Fibroblast of skin of back (primary cell): ENCODE measurements at places on chromosomes 4 and X.

DNA sequence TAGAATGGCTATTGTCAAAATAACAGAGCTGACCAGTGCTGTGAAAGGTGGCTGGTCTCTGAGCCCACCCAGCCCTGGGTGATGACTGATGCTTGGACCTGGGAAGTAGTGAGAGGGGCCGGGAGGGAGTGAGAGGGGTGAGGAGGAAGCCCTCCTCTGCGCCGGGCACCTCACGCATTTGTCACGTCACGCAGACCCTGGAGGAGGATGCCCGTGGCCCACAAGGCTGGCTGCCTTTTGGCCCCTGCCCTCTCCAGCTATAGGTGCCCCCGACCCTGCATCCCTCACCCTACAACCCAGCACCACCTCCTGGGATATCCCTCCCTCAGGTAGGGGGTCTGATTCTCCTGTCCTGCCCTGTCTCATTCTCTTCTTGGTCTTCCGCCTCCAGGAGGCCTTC lies 207.4 kb downstream of the AFAP1 start:
- no peak for DNase-seq

DNA sequence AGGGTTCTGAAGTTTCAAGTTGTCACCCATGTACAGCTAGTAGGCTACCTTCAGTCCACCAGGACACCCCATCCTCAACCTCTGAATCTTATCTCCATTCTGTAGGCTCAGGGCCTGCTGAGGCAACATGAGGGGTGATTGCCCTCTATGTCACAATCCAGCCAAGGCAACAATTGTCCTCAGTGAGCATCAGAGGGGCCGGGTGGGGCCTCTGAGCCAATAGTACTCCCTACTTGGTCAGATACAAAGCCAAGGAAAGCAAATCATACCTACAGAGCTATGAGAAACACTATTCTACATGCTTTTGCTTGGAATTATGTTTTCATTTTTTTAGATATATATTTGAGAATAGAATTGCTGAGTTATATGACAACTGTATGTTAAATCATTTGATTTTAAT lies at the start of gene ACTRT1:
Gene ACTRT1 (minus strand): TSS at position 101 of the 400 bp plus-strand sequence. CDS start 197 bp downstream, outside the sequence.
- DNase-seq = no peak

GRCh38 chrX:123184866-123185276 lies 793 bp downstream of the GRIA3 start:
- peak; percentile 30 for DNase-seq

DNA sequence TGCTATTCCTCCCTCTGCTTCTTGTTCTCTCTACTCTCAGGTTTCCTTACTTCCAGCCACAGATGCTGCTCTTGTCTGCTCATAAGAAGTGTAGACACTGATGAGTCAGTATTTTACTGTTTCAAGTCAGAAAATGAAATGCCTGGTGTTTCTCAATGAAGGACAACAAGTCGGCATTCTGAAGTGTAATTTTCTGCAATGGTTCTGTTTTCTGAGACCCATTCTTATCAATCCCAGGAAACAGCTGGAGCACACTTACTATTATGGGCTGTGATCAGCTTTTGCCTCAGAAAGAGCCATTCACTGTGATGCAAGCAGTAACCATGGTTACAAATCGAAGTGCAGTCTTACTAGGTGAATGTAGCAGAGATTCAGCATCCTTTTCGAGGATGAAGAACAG lies 42.0 kb downstream of the SLC4A4 start:
- no peak for DNase-seq

DNA sequence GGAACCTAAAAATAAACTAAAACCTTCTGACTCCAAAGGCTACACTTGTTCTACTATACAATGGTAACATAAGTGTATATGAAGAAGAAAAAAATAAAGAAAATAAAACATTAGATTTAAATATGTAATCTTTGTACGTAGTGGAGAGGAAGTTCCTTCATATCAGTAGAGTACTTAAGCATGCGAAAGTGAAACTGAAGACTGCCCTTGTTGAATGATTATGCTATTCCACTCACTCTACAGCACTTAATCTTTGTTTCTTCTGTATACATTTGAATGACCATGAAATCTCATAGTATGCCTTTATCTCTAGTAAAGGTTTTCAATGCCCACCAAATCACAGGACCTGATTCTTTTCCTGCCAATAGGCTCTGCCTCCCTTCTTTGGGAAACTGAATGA lies 78.9 kb downstream of the NDST3 start:
- DNase-seq = no peak

GRCh38 chrX:49120091-49120490 lies 3.4 kb downstream of the GPKOW start:
- DNase-seq = no peak

DNA sequence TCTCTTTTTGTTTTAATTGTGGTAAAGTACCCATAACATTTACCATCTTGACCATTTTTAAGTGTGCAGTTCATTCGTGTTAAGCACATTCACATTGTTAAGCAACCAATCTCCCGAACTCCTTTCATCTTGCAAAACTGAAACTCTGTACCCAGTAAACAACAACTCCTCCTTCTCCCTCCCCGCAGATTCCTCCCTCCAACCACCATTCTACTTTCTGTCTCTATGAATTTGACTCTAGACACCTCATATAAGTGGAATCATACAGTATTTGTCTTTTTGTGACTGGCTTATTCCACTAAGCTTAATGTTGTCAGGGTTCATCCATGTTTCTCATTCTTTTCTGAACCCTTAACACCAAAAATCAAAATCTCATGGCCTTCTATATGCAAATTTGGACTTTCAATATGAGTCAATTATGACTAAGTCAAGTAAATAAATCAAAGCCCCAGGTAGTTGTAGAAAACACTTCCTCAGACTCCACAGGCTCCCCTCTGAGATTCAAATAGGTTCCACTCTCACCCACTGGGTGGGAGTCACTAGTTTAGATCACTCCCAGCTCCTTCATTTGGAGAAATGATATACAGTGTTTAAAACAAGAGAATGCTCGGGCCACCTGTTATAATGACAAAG lies 9.8 kb upstream of the RTL5 start:
- DNase-seq = no peak

- DNase-seq = no peak
Measured at GRCh38 chrX:84415140-84415539, 87.1 kb downstream of the HDX start.

GRCh38 chr4:112753333-112753732 lies 116.4 kb downstream of the LARP7 start:
- DNase-seq = no peak

GRCh38 chr4:24164054-24164693 lies 274.3 kb upstream of the PPARGC1A start:
- no peak for DNase-seq

- no peak for DNase-seq
Measured at GRCh38 chr4:2102045-2102883, 43.1 kb downstream of the NAT8L start.

- no peak for DNase-seq
Measured at GRCh38 chr4:168679397-168679796, 182.5 kb downstream of the PALLD start.

DNA sequence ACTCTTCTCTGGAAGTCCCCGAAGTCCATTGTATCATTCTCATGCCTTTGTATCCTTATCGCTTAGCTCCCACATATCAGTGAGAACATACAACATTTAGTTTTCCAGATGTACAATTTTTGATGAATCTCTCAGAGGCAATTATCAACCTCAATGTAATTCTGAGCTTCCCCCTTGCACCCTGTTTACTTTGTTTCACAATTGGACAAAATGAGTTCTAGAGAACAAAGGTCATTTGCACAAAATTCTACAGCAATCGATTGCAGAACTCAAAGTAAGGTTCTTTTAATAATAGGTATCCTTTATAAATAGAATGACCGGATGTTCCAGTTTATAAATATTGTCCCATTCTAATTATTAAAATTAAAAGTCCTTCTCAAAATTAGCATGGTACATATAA lies 79.3 kb downstream of the SLC16A2 start:
- DNase-seq = no peak

- DNase-seq = no peak
Measured at GRCh38 chr4:183424109-183424744, 20.2 kb upstream of the CDKN2AIP start.

GRCh38 chr4:154119317-154119716 lies 330.4 kb upstream of the SFRP2 start:
- DNase-seq = no peak

DNA sequence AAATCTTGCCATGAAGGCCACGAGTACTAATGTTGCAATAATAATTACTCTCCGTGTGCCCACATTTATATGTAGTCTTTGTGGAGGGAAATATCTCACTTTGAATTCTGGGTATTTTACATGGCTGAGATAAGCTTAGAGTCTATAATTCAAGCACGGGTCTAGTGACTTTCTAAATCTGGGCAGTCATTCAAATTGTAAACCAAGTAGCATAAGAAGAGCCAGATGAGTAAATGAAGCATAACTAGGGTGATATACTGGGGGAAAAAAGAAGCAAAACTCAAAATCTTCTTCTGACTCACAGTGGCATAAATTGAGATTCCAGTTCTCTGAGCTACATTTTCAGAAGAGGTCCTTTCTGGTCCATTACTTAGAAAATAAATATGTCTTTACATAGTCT lies 53.0 kb downstream of the MAPK10 start:
- peak; percentile 64 for DNase-seq

DNA sequence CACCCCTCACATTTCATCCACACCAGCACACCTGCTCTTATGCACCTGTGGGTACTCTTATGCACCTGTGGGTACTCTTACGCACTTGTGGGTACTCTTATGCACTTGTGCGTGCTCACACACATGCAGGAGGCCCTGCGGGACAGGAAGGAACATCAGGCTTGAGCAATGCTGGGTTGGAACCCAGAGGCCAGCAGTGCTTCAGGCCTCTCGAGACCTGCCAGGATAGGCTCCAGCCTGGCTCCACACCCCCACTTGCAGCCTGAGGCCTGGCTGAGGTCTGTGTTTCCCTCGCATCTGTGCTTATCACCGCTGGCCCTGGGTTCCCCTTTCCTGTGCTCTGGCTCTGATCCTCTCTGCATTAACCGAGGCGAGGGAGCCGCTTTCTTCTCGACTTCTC lies 34.7 kb downstream of the SORCS2 start:
- no peak for DNase-seq

- no peak for DNase-seq
Measured at GRCh38 chr4:52867163-52867562, 5.0 kb downstream of the RASL11B start.

- no peak for DNase-seq
Measured at GRCh38 chr4:8351931-8352367, 82.4 kb downstream of the HTRA3 start.

- DNase-seq = no peak
Measured at GRCh38 chrX:12614266-12614665, 176.9 kb upstream of the PRPS2 start.

- peak; percentile 44 for DNase-seq
Measured at GRCh38 chrX:134782796-134783195, 124.5 kb upstream of the PLAC1 start.

GRCh38 chrX:132169554-132169953 lies 41.7 kb upstream of the FRMD7 start:
- DNase-seq = no peak

DNA sequence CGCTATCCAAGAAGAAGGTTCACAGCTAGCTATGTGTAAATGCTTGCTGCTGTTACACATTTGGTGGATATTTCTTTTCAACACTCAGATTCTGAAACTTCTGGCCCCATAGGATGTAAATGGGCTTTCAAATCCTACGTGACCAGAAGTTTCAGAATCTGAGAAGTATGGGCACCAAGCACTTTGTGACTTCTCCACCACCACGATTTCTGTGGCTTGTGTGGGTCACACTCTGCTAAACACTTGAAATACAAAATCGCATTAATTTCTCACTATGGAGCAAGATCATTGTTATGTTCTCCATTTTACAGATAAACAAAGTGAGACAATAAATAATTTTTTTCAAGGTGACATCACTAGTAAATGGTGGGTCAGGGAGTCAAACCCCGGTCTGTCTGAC lies 259.4 kb upstream of the JADE1 start:
- DNase-seq = no peak

GRCh38 chr4:8176547-8177399 lies 18.2 kb upstream of the ABLIM2 start:
- DNase-seq = peak; percentile 44

- no peak for DNase-seq
Measured at GRCh38 chr4:8112672-8113071, 45.9 kb downstream of the ABLIM2 start.

GRCh38 chrX:1215123-1215823 lies 2.8 kb upstream of the CRLF2 start:
- no peak for DNase-seq

- DNase-seq = no peak
Measured at GRCh38 chr4:859496-859895, 33.6 kb upstream of the CPLX1 start.

DNA sequence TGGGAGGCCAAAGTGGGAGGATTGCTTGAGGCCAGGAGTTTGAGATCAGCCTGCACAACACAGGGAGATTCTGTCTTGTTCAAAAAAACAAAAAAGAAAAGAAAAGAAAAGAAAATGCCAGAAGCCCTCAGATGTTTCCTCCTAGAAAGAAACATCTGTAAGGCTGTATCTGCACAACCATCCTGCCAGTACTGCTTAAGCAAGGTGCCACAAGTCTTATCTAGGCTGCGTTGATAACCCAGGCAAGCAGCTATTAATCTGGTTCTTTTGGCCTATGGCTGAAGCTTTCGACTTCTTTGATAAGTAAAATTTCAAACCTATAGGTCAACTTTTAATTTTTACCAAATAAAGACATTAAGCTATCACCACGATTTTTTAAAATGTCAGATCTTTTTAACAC lies 3.1 kb downstream of the COX18 start:
- no peak for DNase-seq

DNA sequence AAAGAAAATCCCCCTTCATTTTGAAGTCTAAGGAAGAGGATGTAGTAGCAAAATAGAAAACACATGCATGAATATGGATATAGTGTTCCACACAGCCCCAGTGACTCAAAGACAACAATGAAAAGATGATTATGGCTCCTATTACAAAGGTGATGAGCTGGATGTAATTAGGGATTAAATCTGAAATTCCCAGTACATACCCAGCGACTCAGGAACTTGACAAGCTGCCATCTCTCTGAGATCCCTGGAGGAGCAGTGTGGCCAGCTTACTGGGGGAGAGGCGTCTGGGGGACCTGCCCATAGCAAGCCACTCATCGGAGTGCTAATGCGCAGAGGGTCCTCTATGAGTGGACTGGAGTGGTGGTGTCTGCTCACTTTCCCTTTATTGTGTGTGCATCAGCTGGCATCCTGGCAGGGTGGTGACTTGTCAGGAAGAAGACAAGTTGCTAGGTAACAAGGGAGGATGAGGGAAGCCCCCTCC lies 42.7 kb upstream of the MGST2 start:
- DNase-seq = peak; percentile 15

DNA sequence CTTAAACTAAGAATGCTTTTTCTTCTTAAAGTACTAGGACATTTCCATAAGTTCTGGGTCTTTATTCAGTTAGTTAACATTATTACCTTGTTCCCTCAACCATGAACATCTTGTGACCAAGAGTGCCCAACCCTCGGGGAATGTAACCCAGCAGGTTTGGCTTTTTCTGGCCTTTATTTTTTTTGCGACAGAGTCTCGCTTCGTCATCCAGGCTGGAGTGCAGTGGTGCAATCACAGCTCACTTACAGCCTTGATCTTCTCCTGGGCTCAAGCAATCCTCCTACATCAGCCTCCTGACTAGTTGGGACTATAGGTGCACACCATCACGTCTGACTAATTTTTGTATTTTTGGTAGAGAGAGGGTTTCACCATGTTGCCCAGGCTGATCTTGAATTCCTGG lies 65.1 kb downstream of the USP11 start:
- no peak for DNase-seq

GRCh38 chrX:134671294-134671693 lies 13.0 kb upstream of the PLAC1 start:
- DNase-seq = no peak

GRCh38 chrX:106247162-106247561 lies 79.1 kb downstream of the PWWP3B start:
- peak; percentile 42 for DNase-seq

GRCh38 chr4:26992657-26993361 lies 132.2 kb downstream of the STIM2 start:
- no peak for DNase-seq
